ENCODE measurements at places on chromosomes 2 and 18.

GRCh38 chr2:168192839-168193616 is 54.4 kb downstream of the STK39 start:
- no peak for DNase-seq

DNA sequence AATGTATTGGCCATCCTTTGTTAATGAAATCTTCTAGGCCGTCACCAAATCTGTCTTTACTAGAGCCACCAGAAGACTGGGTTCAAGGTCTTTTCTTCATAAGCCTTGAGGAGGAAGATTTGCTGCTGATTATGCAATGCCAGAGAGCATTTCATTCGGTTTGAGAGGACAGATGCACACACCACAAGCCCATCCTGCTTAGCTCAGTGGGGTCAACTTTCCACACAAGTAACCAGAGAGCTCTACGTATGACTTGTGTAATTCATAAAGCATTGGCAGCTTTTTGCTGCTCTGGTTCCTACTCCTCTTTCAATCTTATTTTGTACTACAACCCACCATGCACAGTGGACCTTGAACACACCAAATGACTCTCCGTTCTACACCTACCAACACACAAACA is 106.9 kb downstream of the OSR1 start:
- DNase-seq: no peak

DNA sequence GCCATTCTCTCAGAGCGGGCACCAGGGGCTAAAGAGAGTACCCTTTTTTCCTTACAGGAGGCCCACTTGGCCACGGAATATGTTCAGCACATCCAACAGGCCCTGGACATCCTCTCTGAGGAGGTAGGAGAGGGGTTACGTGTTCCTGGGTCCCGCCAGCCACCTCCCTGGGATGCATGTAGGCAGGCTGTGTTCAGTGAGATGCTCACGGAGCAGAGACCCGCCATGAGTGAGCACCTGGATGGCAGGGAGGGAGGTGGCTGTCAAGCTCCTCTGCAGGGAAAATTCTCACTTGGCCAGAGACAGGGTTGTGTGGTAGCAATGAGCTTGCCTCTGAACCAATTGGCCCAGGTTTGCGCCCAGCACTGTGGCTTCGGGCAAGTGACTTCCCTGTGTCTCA is 123.1 kb upstream of the PPP1CB start:
- no peak for DNase-seq

- DNase-seq: no peak
Measured at GRCh38 chr18:27581296-27581904, 396.3 kb upstream of the CHST9 start.

DNA sequence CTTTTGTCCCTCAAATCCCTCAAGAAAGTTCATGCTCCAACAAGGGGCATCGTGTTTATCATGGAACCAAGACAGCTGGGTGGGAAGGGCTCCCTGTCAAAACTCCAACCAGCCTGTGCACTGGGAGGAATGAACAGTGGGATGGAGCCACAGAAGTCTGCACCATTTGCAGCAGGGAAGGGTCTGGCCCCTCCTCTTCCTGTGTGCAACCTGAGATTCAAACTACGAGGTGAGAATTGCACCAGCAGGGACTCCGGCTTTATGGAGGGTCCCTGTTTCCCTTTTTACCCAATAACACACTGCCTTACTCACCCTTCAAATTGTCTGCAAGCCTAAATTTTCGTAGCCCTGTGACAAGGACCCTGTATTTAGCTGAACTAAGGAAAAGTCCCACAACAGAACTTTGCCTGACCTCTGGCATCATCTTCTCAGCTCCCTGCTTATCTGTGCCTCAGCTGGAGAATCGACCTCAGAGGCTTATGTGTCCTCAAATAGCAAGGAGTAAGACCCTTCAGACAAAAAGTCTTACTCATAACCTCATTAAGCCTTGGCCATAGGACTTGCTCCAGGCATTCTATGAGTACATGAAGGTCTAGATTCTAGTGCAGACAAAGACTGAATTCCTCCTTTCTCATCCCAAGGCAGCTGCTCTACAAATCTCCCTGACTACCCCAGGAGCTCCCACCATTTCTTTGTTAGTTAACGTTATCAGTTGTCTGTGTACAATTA is 178.3 kb upstream of the SERPINE2 start:
- no peak for DNase-seq

- DNase-seq: no peak
Measured at GRCh38 chr2:32874931-32875330, 71.8 kb upstream of the LTBP1 start.

DNA sequence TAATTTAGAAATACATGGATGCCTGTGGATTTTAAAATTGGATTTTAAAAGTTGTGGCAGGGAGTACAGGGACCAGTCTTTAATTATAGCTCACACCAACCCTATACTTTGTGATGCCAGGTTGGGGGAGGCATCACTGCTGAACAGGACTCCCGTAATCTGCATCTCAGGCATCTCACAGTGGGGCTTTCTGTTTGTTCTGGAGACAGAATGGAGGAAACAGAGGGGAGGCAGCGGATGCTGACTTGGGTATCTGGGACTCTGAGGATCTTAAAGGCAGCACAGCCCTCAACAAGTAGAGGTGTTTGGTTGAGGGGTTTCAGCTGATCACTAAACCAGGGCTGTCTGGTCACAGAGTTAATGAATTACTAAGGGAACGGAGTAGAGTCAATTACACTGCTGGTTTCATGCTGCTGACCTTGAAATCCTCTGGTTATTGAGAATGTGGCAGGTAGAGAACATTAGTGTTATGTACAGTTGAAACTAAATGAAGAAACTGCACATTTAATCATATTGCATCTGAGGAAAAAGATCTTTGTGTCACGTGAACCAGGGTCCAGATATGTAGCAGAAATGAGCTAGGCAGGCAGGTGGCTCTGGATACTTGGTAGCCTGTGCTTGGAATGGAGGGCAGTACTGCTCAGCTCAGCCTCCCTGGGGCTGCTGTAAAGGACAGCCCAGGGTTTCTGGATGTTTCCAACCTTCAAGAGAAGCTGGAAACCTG is 40.3 kb downstream of the FHOD3 start:
- DNase-seq: no peak

DNA sequence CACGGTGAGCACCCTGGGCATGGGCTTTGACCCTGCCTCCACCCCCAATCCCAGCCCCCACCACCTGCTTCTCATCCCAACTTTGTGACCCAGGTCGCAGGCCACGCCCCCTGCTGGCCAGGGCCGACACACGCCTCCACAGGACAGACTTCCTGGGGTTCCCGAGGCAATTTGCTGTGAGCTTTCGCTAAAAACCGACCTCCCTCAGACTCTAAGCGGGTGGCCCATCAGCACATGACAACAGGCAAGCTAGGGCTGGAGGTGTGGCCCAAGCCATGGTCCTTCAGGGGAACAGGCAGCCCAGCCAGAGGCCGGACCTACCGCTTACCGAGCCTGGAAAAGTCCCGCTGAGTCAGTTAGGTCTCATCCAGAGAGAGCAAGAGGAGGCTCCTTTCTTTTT is 31.9 kb downstream of the C1QL2 start:
- DNase-seq: peak; percentile 58

- no peak for DNase-seq
Measured at GRCh38 chr2:184596819-184597411, 1.4 kb upstream of the ZNF804A start.

- no peak for DNase-seq
Measured at GRCh38 chr2:204776781-204777559, 231.7 kb downstream of the PARD3B start.

- DNase-seq: no peak
Measured at GRCh38 chr2:236794176-236794957, 224.7 kb downstream of the ACKR3 start.

DNA sequence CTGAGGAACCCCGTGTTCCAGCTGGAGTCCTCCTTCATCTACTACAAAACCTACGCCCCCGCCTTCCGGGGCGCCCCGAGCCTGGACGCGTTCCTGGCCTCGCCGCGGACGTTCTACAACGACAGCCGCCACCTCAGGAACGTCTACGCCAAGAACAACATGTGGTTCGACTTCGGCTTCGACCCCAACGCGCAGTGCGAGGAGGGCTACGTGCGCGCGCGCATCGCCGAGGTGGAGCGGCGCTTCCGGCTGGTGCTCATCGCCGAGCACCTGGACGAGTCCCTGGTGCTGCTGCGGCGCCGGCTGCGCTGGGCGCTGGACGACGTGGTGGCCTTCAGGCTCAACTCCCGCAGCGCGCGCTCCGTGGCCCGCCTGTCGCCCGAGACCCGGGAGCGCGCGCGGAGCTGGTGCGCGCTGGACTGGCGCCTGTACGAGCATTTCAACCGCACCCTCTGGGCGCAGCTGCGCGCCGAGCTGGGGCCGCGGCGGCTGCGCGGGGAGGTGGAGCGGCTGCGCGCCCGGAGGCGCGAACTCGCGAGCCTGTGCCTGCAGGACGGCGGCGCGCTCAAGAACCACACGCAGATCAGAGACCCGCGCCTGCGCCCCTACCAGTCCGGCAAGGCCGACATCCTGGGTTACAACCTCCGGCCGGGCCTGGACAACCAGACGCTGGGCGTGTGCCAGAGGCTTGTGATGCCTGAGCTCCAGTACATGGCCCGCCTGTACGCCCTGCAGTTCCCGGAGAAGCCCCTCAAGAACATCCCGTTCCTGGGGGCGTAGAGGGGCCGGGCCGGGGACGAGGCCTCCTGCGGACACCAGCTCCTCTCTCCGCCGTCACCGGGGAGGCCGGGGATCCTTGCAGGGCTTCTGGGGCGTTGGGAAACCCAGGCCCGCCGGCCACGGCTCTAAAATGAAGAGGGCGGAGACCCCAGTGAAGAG is 5.3 kb upstream of the NEU4 start:
- no peak for DNase-seq

GRCh38 chr2:105804266-105804665 is 59.6 kb downstream of the NCK2 start:
- DNase-seq: no peak

- DNase-seq: no peak
Measured at GRCh38 chr18:9048808-9049494, 53.5 kb upstream of the NDUFV2 start.

- no peak for DNase-seq
Measured at GRCh38 chr18:59990121-59990823, 90.5 kb downstream of the PMAIP1 start.

- DNase-seq: no peak
Measured at GRCh38 chr18:25817546-25818237, 272.7 kb downstream of the SS18 start.

GRCh38 chr2:43568228-43568627 is 27.6 kb downstream of the THADA start:
- no peak for DNase-seq

DNA sequence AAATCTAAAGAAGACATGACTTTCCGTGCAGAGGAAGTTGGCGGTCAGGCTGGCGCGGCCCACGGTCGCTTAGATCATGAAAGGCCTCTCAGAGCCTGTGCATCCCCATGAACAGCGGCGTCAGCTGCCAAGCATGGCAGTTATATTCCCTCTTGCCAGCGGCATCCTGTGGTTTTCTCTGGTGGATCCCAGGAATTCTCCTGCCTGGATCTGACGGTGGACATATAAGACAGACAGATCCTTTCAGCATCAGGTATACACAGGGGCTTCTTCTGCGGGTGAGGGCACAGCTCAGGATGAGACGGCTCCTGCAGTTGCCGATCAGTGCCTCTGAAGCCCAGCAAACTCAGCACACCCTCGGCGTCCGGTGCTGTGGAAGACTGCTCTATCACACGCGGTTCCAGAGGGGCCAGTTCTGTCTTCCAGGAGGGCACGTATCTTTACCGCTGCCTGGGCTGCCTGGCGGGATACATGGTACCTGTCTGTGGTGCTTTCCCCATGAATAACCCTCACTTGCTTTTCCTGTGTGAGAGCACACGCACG is 157.8 kb downstream of the LDLRAD4 start:
- no peak for DNase-seq

DNA sequence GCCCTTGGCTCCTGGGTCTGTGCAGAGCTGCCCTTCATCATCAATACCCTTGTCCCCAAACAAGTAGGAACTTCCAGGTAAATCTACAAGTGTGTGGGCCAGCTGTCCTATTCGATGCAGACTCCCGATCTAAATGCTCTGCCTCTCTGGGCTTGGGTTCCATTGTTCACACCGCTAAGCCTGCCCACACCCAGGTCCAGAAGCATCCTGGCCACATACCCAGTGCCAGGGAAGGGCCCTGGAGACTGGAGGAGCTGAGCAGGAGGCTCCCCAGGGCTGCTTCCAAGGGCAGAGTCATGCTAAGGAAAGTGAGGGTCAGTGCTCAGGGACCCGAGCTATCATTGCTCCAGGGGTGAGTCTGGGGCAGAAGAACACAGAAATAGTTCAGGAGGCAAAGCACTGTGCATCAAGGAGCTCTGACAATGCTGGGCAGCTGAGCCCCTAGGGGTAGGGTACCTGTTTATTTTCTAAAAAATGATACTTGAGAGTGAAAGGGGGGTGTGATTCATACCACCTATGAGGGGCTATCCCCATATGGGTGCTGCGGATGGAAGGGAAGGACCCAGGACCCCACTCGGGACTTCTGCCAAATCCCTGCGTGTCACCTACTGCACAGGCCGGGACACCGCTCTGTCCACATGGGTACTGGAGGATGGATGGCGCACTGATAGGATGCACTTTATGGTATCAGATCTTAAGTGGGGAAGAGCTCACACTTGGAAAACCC is 25.8 kb upstream of the TWIST2 start:
- DNase-seq: no peak

DNA sequence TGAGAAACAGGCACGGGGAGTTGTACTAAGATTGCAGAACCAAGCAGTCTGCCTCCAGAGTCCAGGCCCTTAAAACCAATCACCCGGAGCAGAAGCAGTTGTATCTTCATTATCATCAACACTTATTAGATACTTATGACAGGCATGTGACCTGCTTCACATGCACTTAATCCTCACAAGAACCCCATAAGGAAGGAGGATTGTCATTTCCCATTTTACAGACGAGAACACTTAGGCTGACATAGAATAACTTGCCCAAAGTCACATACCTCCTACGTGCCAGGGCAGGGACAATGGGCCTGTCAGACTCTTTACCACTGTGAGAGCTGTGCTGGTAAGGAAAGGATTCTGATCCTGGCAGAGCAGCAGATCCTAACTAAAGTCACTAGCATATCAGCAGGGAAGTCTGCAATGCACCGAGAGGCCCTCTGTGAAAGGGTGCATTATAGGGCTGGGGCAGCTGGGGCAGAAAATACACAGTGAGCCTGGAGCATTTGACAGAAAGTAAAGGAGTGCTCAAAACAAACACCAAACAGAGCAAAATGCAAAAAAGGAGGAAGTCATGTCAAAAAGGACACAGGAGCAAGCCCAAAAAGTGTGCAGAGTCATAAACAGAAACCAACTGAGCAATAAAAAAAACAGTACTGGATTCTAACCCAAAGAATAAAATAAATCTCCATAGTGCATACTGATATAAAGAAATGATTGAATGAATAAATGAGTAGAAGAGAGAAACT is 55.9 kb upstream of the SP3 start:
- DNase-seq: peak; percentile 72

DNA sequence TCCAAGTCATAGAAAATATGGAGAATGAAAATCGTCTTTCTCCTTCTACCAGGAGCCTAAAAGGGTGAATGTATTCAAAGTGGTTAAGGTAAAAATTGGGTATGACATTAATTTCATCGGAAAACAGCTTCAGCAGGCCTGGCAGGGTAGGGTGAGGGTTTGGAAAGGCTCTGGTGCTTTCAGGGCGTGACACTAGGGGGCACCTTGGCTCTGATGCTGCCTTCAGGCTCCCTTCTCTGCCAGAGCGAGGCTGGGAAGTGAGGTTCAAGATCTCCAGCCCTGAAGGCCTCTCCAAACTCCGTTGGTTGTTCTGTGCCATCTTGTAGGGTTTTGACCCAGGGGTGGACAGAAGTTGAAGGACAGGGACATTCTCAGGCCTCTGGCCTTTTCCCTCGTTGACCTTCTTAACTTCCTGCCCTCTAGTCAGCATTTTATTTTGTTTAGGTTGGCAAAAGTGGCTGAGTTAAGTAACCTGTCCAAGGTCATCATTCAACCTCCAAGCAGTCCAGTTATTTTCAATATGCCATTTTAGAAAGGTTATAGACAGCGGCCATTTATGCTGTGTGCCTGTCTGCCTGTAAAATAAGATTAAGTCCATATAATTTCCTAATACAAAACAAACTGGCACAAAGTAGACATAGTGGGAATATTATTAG is 40.3 kb downstream of the EML6 start:
- peak; percentile 70 for DNase-seq
